ENCODE measurements at places on chromosomes 7 and 10.

- DNase-seq: no peak
Observed at GRCh38 chr10:78774614-78774998, 294.2 kb upstream of the ZMIZ1 start.

GRCh38 chr10:77090381-77091356 is 546.9 kb downstream of the KCNMA1 start:
- DNase-seq: no peak

- DNase-seq: no peak
Observed at GRCh38 chr10:89206402-89207180, 526 bp downstream of the CH25H start.

DNA sequence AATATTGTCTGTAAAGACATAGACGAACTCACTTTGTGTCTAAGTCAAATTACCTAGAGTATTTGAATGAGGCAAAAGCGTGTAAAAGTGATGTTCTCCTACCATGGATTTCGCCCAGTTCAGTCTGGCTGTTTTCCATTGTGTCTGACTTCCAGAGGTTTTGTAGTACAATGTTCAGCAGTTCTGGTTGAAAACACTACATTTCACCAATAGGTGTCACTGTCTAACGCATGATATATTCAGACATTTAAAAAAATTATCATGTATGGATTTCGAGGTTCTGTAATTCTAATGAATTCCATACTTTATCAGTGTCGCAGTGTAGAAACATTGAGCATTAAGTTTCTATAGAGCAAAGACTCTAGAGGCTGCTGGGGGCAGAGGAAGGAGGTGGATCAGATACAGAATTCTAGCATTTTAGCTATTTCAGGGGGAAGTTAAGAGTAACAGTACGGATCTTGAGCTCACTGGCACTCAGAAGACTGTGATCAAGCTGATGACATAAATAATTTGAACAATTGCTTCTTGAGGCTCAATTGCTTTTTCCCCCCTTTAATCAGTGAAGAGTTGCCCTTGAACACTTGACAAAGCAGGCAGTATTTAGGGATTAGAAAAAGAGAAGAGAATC is 196.9 kb upstream of the RHOBTB1 start:
- DNase-seq: peak; percentile 73

DNA sequence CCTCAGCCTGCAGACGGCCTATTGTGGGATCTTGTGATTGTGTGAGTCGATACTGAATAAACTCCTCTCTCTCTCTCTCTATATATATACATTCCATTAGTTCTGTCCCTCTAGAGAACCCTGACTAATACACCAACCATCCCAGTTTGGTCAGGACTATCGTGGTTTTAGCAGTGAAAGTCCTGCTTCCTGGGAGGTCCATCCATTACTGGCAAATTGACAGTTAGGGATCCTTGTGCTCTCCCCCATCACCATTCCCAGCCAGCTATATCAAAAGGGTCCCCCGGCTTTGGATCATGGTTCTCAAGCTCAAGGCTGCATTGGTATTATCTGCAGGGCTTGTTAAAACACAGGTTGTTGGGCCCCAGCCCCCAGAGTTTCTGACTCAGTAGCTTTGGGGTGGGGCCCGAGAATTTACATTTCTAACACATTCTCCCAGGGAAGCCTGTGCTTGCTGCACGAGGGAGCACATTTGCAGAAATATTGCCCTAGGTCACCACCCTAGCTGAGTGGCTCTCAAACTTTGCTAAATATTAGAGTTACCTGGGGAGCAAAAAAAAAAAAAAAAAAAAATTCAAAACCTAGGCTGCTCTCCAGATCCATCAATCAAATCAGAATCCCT is 899.1 kb upstream of the AUTS2 start:
- peak; percentile 99 for DNase-seq

GRCh38 chr10:23693925-23694324 is 255.1 kb downstream of the OTUD1 start:
- DNase-seq: no peak

DNA sequence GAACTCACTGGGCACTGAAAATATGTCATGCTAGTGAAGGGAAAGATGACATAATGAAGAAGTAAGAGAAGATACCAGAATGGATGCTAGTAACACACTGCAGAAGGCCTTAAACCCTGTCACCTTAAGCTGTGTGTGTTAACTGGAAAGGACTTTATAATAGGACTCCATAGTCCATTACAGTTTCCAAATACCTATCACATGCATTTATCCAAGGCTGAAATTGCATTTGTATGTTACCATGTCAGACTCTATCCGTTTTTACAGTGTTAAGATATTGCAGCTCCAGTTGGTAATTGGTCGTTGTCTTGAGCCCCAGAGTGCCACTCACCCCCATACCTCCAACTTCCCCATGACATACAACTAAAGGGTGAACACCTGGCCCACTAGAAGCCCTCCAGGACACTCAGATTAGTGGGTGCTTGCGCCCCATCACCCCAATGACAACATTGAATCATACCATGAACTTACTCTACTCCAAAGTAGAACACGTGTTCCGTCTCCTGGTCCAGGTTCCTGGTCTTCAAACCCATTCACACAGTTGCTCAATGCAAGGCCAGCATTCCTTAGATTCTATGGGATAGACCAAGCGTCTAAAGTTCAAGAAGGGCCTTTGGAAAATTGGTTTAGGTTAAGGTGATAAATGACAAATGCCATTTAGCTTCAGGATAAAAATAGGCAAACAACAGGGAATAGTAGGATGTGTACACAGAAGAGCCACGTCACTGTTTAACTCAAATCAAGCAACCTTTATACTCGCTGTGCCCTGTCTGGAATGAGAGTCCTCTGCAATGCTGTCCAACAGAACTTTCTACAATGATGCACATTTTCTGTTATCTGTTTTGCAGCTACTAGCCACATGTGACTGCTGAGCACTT is 2.1 kb upstream of the RAPGEF5 start:
- DNase-seq: no peak

GRCh38 chr7:33040803-33041516 is 21.6 kb downstream of the NT5C3A start:
- DNase-seq: no peak

DNA sequence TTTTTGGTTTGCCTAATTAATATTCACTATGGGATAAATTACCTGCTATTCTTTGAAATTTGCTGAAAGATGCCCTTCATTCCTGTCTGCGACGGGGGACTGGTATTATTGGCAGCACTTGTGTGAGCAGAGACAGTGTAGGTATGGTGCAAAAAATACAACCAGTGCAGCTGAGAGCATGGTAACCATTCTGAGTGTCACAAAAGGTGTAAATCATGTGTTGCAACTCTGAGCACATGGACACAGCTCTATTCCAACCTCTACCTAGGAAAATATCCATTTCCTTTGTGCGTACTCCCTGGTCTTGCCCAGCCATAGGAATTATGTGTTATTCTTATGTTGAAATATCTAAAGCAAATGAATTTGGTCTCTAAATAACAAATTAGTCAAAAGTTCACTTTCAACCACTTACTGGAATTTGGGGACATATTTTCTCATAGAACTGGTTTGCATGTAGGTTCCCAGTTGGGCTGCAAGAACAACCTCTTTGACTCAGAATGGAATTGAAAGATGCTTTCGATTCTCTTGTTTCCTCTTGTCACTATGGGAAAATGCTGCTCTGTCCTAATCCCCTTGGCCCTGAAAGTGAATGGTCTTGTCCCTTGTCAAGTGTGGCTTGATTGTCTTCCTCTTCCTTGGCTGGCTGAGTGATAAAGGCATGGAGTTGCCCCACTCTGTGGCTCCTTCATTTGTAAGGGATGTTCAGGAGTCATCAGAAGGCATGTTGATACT is 57.0 kb downstream of the CELF2 start:
- no peak for DNase-seq

- DNase-seq: no peak
Observed at GRCh38 chr7:35988818-35989217, 164.2 kb upstream of the EEPD1 start.

Data from fibroblast of skin of back (primary cell).